ENCODE measurements at places on chromosomes 1 and 21. TPM values are rescaled to one million over a fixed set of nuclear protein-coding genes. Genes with fewer than 3 reads are reported as not detected.
A peak's percentile ranks its signal among the peaks of the same experiment; 100 is the strongest.

- DNase-seq: peak; percentile 92
Measured at GRCh38 chr1:185646202-185646683, 87.9 kb upstream of the HMCN1 start.

GRCh38 chr21:26954662-26955121, 12.2 kb downstream of the ADAMTS5 start:
- no peak for DNase-seq

- DNase-seq: no peak
Measured at GRCh38 chr1:81873946-81874345, 73.2 kb downstream of the ADGRL2 start.

GRCh38 chr1:162725301-162725837, 65.1 kb upstream of the HSD17B7 start:
- no peak for DNase-seq

The LGR6 gene
- not detected for total RNA-seq

The THEM5 gene
- not detected for total RNA-seq

The IFNLR1 gene
- not detected for total RNA-seq

- peak; percentile 55 for DNase-seq
Measured at GRCh38 chr1:59596432-59596831, 218.3 kb upstream of the HOOK1 start.

DNA sequence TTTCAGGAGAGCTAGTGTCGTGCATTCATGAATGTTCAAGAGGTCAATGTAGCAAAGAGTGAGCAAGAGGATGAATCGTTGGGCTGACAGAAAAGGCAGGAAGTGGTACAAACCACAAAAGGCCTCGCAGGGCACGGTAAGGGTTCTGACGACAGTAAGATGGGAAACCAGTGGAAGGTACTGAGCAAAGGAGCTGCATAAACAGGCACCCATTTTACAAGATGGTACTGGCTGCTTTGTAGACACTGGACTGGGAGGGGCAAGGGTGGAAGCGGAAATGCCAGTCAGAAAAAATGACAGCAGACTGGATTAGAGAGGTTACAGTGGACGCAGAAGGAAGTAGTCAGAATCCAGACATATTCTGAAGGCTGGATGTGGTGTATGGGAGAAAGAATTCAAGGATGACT, 123.5 kb downstream of the PTPN14 start:
- DNase-seq: peak; percentile 71

GRCh38 chr1:36086529-36087232, 2.0 kb upstream of the ADPRS start:
- no peak for DNase-seq

DNA sequence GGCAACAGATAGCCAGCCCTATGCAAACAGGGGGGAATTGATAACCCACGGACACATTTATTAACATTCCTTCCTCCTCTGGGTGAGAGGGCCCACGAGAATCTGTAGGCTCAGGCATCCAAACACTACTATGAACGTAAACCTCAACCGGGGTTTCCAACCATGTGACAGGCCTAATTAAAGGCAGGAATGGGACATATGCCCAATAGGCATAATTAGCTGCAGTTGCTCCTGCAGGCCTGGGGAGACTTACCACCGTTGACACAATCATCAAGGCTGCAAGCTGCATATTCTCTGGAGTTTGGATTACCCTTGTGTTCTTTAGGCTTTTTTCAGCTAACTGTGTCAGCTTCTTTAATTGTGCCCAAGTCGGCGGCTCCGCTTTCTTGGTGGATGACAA, 22.2 kb upstream of the GBP1 start:
- DNase-seq: no peak
